ENCODE measurements at places on chromosomes 7 and 10.
A peak's percentile ranks its signal among the peaks of the same experiment; 100 is the strongest.

DNA sequence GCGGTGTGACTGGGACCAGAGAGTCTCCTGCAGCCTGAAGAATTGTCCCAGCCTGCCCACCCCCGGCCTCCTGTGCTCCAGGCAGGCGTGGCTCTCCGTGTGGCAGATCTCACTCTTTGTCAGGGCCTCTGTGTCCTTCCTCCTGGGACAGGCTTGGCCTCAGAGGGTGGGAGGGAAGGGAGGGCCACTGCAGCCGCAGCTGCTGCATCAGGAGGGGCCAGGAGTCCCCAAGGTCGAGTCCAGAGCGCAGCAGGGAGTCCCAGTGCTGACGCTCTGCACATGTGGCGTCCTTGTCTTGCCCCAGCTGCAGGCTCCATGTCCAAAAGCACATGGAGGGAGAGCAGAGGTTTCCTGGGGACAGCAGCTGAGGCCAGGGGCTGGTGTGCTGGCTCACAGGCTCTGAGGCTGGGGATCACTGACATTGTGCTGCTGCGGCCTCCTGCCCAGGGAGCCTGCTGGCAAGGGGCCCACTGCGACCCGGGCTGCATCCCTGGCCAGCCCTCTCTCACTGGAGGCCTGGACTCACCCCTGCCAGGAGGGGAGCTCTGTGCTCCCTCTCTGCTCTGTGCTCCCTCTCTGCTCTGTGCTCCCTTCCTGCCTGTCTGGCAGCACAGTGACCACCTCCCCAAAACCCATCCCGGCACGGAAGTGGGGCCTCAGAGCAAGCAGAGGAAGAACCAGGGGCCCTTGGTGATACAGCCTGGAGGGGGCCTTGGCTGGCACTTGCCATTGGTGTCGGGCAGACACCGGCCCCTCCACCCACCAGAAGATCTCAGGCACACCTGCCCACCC is 114.6 kb upstream of the RET start:
- DNase-seq = peak; percentile 15

GRCh38 chr7:80082213-80082612 is 52.4 kb upstream of the GNAI1 start:
- no peak for DNase-seq

DNA sequence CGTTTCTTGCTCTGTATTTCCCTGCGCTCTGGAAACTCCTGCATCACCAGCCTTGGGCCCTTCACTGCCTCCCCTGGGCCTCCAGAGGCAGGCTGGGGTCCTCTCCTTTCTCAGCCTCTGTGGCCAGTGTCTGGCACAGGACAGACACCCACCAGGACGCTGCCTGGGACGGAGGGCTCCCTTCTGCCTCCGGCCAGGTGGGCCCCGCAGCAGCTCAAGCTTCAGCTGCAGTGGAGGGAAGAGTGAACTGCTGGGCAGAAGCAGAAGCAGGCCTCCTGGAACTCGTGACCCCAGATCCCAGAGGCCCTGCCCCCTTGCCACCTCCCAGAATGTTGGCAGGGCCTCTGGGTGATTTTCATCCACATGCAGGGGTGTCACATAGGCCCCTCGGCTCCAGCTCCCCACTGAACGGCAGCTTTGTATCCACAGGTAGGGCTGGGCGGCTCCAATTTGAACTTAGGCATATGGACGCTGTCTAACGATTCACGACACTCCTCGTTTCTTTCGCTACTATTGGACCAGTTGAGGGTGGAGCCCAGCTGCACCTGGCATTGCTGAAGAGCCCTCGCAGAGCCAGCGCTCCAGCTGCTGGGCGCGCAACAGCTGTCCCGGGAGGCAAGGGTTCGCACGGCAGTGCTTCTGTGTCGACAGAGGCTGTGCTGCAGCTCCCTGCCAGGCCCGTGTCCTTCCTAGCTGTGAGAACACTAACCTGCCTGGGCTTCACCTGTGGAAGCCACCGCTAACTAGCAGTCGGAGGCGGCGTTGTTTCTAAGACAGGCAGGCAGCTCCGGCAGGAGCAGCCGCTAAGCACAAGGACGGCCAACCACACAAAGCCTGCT is 18.4 kb upstream of the GPR146 start:
- DNase-seq = no peak

GRCh38 chr7:44667190-44667589 is 60.8 kb downstream of the OGDH start:
- DNase-seq = no peak

DNA sequence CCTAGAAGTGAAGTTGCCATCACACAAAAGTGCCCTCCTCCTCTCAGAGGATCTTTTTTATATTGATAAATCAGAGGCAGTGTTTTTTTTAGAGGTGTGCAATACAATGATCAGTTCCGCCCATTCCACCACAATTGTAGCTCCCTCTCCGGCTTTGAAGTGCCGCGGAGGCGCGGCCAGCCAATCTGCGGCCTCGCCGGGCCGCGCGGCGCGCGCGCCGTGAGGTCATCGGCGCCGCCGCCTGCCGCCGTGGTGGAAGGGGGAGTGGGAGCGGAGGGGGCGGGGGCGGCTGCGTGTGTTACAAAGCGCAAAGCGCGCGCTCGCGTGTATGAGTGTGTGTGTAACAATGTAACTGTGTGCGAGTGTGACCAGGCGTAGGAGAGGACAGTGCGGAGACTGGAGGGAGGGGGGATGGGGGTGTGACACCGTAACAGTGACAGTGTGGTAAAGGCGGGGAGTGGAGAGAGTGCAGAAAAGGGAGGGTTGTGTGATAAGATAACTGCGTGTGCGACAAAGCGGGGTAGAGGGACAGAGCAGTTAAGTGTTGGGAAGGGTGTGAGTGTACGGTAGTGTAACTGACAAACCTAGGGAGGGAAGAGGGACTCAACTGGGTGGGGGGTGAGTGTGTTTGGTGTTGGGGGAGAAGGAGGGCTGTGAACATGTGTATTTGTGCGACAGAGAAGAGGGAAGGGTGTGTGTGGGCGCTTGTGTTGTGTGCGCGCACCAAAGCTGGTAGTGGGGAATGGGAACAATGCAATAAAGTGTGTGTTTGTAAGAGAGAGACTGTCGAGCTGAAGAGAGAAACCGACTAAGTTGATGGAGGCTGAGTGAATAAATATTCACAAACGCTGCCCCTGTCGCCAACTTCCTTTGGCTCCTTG is at the start of gene SP8:
Gene SP8, minus strand, starts transcription at position 108 of the 881 bp plus-strand sequence. Its CDS starts 88 bp downstream, at position 20.
- DNase-seq = peak; percentile 39

DNA sequence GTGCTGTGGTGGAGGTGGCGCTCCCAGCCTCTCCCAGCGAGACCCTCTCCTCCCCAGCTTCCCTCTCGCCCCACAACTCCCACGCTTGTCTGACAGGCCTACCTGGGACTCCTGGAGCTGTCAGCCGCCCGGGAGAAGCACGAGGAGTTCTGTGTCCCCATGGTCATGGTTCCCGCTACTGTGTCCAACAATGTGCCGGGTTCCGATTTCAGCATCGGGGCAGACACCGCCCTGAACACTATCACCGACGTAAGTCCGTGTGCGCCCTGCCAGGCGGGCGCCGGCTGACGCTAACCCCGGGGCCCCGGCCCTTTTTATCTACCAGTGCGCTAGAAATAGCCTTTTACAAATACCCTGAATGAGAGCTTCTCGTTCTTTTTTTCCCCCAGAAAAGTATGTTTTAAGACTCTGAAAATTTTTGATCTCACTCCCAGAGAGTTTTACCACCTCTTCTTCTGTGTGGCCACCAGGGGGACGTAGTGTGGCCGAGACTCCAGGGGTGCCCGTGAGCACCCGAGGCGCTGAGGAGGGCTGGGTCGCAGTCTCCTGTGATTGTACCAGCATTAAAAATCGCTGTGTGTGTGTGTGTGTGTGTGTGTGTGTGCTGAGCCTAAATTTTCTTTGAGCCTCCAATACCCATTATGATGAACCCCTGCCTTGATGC is 52.6 kb downstream of the PFKP start:
- no peak for DNase-seq

DNA sequence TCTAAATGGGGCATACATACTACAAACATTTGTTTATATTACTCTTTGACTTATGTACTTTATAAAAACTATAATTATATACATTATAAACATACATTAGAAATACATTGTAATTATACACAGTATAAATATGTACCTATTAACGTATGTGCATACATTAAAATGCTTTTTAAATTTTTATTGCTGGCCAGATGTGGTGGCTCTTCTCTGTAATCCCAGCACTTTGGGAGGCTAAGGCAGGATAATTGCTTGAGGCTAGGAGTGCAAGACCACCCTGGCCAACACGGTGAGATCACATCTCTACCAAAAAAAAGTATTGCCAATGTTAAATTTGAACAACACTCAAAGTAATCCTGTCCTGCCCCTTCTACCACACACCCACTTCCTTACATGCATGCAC is 1037.0 kb downstream of the GRM8 start:
- no peak for DNase-seq

DNA sequence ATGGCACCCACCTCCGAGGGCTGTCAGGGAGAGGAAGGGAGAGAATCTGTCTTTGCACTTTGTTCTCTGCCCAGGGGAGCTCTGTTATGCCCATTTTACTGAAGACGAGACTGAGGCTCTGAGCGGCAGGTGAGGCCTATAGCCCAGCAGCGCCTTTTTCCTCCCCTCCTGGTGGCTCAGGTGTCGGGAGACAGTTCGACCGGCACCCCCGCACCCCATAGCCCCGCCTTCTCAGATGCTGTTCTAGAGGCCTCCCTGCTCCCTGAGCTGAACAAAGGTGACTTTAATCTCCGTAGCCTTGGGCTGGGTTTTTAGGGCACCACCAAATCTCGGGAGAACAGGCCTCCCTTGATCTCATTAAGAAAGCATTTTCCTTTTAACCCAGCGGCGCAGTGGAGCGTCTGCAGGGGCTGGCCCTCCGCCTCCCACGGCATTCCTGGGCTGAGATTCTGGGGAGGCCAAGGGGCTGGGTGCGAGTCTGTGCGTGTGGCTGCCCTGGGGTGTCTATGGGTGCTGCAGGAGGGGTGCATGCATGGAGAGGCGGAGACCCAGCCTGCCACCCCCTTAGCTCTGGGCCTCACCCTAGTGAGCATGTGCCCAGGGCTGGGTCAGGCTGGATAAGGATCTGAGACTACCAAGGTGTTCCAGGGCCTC is 3.3 kb downstream of the LFNG start:
- peak; percentile 62 for DNase-seq

DNA sequence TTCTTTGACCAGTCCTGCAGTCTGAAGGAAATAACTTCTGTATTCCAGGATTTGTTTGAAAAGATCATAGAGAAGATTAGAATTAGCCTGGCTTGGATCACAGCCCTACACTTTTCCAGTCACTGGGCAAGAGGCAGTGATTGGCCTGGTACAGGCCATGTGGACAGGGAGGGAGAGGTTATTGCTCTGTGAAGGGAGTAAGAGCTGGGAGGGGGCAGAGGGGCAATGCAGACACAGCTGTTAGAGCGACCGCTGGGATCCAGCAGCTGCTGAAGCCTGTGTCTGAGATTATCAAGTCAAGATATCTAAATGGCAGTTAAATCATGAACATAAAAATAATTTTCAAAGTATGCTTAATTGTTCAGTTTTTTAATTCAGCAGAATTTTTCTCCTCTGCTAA is 257.3 kb downstream of the SDK1 start:
- no peak for DNase-seq

GRCh38 chr10:6465437-6465836 is 114.6 kb downstream of the PRKCQ start:
- no peak for DNase-seq

- no peak for DNase-seq
These were observed 400.9 kb downstream of the SORCS3 start for GRCh38 chr10:105041956-105042355.

DNA sequence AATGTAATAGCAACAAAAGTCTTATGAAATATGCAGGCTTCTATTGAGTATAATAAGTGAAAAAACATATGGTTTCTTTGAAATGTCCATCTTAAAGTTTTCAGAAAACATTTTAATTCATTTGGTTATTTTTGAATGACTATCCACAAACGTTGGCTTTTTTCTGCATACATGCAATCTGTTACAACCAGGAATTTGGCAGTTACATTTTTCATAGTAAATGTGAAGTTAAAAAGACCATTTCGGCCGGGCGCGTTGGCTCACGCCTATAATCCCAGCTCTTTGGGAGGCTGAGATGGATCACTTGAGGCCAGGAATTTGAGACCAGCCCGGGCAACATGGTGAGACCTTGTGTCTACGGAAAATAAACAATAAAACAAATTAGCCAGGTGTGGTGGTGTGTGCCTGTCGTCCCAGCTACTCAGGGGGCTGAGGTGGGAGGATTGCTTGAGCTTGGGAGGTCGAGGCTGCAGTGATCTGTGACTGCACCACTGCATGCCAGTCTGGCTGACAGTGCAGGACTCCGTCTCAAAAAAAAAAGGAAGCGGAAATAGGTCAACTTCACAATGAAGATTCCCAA is 73.9 kb upstream of the NMT2 start:
- DNase-seq = no peak

DNA sequence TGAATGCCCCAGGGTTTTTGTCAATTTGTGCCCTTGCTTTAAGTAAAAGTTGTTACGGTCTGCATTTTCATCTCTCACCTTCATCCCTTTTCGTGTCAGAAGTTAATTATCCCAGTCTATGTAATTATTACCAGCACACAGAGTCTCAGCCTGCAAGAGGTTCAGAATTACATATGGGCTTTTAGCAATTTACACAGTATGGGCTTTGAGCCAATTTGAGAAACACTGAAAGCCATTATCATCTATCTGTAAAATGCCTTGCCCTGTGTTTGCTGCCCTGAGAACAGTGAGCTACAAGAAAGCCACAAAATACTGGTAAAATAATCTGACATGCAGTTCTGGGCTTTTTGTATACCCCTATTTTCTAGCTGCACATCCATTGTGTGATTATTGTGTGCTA is 125.6 kb upstream of the STEAP4 start:
- DNase-seq = no peak

All from stimulated activated CD8-positive, alpha-beta memory T cell treated with anti-CD3 and anti-CD28 coated beads, Interleukin-4, amount 100 ng/mL, for 48 hours (primary cell).